Stimulated activated naive CD4-positive, alpha-beta T cell (primary cell): ENCODE measurements at places on chromosomes 12 and 14.

DNA sequence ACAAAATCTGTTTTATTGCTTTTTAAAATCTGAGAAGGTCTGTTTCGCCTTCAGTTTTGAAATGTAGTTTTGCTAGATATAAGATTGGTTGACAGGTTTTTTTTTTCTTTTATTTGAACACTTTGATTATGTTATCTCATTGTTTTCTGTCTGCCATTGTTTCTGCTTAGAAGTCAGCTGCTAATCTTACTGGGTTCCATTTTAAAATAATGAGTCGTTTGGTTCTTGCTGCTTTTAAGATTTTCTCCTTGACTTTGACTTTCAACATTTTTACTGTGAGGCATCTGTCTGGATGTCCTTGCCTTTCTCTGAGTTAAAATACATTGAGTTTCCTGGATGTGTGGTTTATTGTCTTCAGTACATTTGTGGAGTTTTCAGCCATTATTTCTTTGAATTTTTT is 56.7 kb downstream of the ADIPOR2 start:
- DNase-seq = no peak

- DNase-seq = no peak
Measured at GRCh38 chr12:2533036-2533435, 261.7 kb upstream of the FKBP4 start.

- no peak for DNase-seq
Measured at GRCh38 chr14:75757644-75758402, 96.8 kb downstream of the TTLL5 start.

- no peak for DNase-seq
Measured at GRCh38 chr12:26396402-26396801, 201.0 kb downstream of the SSPN start.

GRCh38 chr12:67633708-67634107 is 14.8 kb upstream of the DYRK2 start:
- no peak for DNase-seq

- no peak for DNase-seq
Measured at GRCh38 chr12:24562771-24563431, 386.0 kb downstream of the BCAT1 start.

DNA sequence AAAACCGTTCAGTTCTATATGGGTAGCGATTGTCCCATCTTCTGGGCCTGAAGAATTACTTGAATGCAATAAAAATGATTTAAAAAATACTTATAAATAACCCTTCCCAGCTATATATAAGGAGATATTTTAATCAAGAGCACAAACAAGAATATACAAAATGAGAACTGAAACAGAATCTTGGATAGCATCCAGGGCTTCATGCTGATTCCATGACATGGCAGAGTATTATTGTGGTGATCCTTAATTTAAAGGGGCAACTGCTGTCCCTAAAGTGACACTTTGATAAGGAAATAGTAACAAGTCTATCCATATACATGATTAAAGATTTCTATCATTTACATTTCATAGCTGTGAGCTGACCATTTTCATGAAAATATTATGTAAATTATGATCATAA is 18.8 kb downstream of the WBP11 start:
- DNase-seq = no peak

DNA sequence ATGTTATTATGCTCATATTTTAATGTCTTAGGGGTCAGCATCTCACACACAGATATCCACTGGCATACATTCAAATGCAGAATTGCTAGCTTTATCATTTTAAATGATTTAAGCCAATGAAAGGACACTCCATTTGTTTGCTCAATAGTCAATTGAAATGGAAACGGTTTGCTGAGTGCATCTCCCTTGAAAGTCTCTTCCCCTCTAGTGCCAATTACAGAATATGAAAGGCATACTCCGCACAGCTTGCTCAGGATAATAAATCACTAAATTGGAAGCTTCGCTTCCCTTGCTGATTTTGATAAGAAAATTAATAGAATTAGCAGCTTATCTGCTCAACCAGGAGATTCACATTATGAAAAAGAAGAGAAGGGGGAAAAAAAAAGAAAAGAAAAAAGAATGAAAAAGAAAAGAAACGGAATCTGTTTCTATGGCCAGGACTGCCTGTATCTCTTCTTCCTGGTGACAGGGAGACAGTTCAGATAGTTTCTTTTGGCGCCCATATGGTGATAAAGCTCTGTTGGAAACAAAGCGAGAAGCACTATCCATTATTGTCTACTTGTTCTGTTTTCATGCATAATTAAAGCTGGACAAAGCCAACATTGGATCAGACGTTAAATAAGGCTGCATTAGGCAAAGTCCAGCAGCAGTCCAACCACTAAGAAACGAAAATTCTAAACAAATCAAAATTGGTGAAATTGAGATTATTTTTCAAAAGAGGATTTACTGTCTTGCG is 225.0 kb downstream of the GXYLT1 start:
- no peak for DNase-seq

DNA sequence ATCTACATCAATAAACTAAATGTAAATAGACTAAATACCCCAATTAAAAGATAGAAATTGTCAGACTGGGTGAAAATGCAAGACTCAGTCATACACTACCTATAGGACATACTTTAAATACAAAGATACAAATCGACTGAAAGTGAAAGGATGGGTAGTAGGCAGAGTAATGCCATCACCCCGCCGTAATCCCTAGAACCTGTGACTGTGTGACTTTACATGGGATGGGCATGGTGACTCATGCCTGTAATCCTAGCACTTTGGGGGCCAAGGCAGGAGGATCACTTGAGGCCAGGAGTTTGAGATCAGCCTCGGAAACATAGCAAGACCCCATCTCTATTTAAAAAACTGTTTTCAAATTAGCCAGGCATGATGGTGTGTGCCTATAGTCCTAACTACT is 2.6 kb upstream of the EVL start:
- no peak for DNase-seq

- DNase-seq = peak; percentile 82
Measured at GRCh38 chr14:91317381-91318308, 73.1 kb upstream of the GPR68 start.

DNA sequence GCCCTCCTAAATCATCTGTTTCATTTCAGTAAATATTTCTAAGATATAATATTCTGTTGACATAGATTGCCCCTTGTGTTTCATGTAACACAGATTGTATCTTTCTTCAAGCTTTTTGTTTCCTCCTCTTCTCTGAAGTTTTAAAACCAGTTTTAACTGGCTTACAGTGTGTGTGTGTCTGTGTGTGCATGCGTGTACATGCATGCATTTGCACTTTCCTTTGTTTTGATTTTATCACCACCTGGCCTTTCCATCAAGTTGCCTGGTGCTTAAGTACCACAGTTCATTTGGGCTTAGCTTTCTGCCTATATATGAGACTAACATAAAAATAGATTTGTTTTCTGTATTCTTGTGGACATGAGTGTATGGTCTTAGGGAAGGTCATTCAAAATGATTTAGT is 31.9 kb downstream of the ETNK1 start:
- DNase-seq = no peak

DNA sequence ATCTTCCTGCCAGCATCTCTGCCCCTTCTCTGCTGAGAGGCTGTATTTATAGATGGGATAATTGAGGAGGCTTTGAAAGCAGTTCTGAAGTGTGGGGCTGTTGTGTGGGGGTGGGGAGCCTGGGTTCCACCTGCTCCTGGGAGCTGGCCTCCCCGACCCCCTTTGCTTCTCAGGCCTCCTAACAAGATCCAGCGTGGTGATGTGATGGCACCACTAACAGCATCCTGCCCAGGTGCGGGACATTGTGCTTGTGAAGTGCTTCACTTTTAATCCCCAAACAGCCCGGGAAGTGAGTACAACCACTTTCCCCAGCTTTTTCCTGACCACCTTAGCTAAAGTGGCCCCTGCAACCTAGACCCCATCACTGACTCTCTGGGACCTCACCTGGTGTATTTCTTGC is 95.1 kb upstream of the NRXN3 start:
- DNase-seq = no peak

DNA sequence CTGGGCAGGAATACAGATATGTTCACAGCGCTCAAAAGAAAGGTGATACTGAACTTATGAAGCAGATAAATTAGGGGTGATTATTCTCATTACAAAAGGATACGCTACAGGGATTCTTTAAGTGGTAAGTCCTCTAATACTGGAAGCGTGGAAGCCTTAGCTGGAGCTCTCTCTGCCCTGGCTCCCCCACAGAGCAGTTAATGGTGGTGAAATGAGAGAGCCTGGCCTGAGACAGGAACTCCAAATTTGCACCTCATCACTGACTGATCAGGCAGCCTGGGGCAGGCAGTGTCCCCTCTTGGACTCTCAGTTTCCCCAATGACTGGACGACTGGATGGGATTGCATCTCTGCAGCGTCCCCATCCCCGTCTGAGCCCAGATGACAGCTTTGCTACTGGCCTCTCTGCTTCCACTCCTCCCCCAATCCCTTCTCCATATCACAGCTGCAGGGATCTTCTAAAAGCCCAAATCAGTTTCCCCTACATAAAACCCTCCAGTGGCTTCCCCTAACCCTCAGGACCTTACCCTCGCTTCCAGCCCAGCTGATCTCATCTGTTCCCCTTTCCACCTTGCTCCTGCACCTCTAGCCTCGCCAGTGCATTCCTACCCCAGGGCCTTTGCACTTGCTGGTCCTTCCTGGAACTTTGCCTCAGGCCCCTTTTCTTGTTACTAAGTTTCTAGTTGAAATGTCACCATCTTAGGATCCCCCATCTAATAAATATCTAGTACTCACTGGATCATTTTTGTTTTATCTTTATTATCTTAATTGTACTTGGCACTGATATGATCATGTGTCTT is 171.7 kb upstream of the LHX5 start:
- DNase-seq = no peak

DNA sequence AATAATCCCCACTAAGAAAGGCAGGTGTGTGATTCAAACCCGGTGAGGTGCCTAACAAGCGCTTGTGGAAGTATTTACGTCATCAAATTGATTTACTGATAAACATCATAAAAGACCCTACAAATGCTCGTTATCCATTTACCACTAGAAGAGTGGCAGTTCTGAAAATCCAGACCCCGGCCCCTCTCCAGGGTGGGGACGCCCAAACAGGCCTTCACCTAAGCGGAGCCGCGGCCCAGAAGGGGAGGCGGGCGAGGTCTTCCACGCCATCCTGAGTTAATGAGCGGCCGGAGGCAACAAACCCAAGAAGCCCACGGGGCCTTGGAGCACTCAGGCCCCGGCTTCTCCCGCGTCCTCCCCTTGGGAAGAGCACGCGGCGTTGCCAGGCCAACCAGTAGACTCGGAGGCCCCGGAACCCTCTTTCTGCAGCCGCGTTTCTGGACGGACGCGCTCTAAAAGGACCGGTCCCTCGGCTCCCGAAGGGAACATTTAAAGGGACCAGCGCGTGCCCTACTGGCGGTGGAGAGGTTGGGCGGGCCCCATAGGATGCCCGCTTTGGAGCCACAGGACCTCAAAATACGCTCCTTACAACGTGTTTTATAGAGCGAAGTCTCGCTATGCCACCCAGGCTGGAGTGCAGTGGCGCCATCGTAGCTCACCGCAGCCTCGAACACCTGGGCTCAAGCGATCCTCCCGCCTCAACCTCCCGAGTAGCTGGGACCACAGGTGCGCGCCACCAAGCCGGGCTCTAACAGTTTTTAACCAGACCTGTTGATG is 3.5 kb downstream of the PTPN21 start:
- peak; percentile 24 for DNase-seq

DNA sequence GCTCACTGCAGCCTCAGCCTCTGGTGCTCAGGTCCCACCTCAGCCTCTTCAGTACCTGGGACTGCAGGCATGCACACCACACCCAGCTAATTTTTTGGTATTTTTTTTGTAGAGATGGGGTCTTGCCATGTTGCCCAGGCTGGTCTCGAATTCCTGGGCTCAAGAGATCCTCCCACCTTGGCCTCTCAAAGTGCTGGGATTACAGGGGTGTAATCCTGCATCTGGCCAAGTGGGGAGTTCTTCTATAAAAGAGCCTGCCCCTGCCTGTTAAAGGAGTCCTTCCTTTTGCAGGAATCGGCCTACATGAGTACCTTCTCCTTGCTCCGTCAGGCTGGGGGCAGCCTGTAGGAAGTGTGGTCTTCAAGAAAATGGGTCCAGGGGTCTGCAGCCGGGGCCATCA is 54.1 kb upstream of the RASSF3 start:
- no peak for DNase-seq

- no peak for DNase-seq
Measured at GRCh38 chr14:51460011-51460410, 191.7 kb upstream of the FRMD6 start.

DNA sequence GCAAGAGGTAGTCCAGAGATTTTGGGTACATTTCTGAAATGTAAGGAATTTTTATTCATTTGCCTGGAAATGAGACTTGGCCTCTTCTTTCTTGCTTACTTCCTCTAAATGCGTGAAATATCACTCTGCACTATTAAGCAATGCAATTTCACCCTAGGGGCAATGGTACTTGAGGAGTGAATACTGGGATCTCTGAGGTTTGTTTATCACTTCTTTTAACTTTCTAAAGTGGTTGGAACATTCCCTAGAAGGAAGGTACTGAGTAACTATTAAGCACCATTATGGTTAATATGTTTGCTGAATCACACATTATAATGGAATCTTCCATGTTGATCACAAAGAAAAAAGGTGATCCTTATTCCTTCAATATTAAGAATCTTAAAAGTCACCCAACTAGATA is 120.9 kb upstream of the CAND1 start:
- no peak for DNase-seq

GRCh38 chr12:6332459-6332858 is 9.4 kb downstream of the TNFRSF1A start:
- no peak for DNase-seq

DNA sequence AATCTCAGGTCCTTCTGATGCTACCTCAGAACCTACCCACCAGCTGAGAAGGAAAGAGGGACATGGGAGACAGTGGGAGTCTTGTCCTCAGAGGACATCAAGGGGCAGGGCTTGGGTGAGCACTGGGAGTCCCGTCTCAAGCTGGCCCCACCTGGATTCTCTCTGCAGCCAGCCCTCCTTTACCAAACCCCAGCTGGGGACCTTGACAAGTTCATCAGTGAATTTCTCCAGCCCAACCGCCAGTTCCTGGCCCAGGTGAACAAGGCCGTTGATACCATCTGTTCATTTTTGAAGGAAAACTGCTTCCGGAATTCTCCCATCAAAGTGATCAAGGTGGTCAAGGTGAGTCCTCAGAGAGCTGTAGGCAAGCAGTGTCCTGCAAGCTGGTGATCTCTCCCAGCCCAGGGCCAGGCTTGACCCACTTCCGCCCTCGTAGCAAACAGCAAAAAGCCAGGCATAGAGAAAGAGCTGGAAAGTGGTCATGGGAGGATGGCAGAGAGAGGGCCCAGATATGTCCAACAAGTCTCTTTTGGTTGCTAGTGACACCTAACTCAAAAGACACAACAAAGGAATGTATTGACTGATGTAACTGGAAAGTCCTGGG is 14.2 kb upstream of the OAS2 start:
- no peak for DNase-seq
